ENCODE measurements at places on chromosomes 1 and 21. TPM values are rescaled to one million over a fixed set of nuclear protein-coding genes. Genes with fewer than 3 reads are reported as not detected.

Gene ERICH3
- total RNA-seq, result not detected

Gene MRPL20
- total RNA-seq, result 55.2 TPM

Gene EPHA10
- total RNA-seq, result not detected

Gene CCDC30
- total RNA-seq, result 0.56 TPM

Gene UBL4B
- total RNA-seq, result not detected

GRCh38 chr1:35561297-35561971 lies 3.8 kb downstream of the NCDN start:
- DNase-seq, result no peak

- DNase-seq, result peak; percentile 81
Observed at GRCh38 chr21:45820171-45821091, 161.1 kb upstream of the COL6A1 start.

DNA sequence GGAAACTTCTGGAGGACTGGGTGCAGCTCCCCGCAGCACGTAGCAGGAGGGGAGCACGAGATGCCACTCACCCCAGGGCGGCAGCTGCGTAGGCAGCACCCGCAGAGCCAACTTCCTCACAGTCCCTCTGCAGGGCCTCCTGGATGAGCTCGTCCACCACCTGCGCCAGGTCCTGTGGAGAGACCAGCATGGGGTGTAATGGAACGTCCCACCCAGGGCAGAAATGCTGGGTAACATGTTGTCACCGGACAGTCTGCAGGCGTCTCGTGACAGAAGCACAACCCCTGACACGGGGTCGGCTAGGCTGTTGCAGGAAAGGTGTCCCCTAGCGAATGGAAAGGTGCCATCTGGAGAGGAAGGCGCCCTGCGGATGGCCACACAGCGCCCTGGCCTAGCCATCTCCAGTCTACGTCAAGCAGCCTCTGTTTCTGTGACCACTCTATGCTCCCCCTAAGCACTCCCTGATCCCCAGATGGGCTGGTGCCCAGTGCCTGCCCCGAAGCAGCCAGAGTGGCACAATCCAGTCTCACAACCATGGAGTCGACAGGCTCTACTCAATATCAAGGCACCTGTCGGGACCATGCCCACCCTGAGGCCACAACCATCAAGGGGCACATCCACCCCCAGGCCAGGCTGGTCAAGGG lies 21.2 kb downstream of the MCM3AP start:
- no peak for DNase-seq

- no peak for DNase-seq
Observed at GRCh38 chr1:86537928-86538695, 8.8 kb upstream of the CLCA4 start.

DNA sequence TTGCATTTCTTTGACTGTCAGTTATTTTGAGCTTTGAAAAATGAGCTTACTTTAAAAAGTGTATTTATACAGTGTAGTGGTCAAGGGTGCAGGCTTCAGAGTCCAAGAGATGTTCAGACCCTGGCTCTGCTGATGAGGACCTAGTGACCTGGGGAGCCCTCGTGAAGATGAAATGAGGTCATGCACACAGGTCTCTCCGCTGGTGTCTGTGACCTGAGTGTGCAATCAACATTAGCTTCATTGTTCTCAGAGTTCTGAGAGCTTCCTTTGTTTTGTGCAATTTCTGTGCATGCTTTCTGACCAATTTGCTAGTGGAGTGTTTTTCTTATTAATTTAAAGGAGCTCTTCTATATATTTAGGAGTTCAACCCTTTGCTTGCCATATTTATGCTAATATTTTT lies 71.3 kb downstream of the RIPK4 start:
- no peak for DNase-seq

- DNase-seq, result no peak
Observed at GRCh38 chr1:169078163-169078883, 28.2 kb upstream of the ATP1B1 start.

DNA sequence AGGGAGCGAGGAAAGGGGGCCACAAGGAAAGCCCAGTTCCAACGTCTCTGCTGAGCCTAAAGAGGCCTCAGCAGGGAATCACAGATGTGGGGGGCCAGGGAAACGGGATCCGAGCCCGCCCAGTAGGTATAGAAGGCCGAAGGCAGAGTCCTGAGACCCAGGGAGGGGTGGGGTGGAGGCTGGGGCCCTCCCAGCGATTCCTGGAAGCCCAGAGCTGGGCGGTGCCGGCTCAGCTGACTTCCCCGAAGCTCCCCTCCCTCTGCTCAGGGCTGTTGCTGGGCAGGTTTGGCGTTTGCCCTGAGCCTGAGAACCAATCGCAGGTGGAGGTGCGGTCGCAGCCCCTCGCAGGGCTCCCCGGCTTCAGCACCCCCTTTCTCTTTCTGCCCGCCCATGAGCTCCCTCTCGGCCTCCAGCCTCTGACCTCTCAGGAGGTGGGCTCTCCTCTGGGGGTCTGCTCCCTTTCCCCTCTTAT lies 12.8 kb downstream of the ADAMTSL4 start:
- DNase-seq, result peak; percentile 96

GRCh38 chr1:205690122-205690756 lies 9.9 kb upstream of the SLC45A3 start:
- DNase-seq, result no peak

DNA sequence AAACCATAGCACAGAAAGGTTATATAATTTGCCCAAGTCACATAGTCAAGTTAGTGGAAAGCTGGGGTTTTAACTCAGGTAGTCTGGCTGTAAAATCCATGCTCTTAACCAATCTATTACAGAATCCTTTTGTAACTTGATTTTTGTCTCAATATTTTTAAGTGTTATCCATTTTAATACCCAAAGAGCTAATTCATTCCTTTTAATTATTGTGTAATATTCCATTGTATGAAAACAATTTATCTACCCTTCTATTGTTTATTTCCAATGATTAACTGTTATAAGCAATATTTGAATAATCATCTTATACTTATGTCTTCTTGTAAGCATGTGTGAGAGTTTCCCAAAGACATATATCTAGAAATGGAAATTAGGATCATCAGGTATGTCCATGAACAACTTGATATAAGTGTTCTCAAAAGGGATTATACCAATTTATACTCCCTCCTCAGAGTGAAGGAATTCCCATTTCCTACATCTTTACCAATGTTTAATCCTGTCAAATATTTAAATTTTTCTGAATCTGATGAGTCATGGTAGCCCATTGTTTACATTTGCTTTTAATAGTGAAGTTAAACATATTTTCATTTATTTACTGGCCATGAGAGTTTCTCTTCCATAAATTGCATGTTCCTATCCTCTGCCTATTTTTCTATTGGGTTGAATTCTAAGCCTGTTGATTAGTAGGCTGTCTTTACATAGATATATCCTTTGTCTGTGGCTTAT lies 13.9 kb downstream of the TEX50 start:
- DNase-seq, result no peak

GRCh38 chr1:208242941-208243526 lies 1.1 kb downstream of the PLXNA2 start:
- DNase-seq, result no peak

DNA sequence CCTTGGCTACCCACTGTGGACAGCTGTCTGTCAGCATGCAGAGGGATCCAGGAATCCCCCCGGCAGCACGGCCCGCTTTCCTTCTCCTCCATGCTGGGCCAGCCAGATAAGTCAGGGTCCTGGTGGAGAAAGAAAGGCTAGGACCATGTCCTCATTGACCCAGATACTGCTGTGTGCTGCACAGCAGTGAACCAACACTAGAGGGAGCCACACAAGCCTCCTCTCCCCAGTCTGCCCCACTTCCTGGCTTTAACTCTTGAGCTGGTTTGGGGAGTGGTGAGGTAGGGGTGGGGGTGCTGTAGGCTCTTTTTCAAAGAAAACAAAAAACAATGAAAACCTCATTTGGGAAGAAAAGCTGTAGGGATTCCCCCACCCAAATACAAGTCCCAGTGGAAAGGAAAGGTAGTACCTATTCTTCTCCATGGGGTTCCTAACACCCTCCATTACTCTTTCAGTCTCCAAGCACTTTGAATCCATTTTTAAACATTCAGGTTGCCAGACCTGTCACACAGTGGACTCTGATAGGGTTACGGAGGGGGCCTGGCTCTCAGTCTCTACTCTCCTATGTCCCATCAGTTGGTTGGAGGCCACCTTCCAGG lies 84.9 kb upstream of the CD1D start:
- DNase-seq, result peak; percentile 15
